Adrenal gland (tissue), 19 donors: ENCODE measurements at places on chromosomes 6 and 20. TPM values are rescaled to one million over a fixed set of nuclear protein-coding genes. Genes with fewer than 3 reads are reported as not detected.
A peak's percentile ranks its signal among the peaks of the same experiment; 100 is the strongest.

- H3K27me3 ChIP-seq = no peaks in the 10 kb centered on the region
- H3K4me3 ChIP-seq = no peak overlapping the region
- no peak for DNase-seq
- H3K36me3 ChIP-seq = no peaks in the 10 kb centered on the region
- H3K27ac ChIP-seq = no peak overlapping the region
These were observed 125.6 kb upstream of the MARCKS start for GRCh38 chr6:113731541-113731940.

DNA sequence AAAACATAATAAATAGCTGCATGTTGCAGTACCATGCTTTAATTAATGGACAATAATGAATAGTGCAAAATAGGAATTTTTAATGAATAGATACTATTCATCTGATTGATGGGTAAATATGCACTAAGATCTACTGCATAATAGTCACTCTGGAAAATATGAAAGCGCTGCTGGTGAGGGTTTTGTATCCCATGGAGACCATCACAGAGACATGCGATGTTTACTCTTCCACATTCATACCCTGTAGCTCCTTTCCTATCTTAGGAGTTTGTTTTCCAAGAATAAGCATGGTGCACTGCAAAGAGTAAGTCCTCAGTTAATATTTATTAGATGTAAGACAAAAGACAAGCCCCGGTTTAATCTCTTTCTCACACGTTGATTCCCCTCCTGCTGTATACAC lies 81.4 kb downstream of the NRSN1 start:
- no peak overlapping the region for H3K4me3 ChIP-seq
- no peaks in the 10 kb centered on the region for H3K36me3 ChIP-seq
- DNase-seq = no peak
- no peak overlapping the region for H3K27ac ChIP-seq

DNA sequence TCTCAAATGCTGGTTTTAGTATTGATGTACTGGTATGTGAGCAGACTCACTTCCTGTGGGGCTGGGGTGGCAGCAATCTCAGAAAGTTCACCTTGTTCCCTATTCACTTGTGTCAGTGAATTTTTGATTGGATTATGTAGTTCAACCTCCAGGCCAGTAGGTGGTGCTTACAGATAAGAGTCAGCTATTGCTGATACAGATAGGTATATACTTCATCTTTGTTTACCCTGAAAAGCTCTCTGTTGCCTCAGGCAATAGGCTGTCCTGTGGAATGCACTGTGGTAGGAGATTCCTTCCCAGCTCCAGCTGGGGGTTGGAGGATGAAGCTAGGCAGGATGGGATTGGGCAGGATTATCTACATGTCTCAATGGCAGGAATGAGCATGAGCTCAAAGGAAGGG lies 851.2 kb upstream of the EYS start:
- H3K27me3 ChIP-seq = no peaks in the 10 kb centered on the region
- H3K4me1 ChIP-seq = no peaks in the 10 kb centered on the region
- H3K36me3 ChIP-seq = no peaks in the 10 kb centered on the region
- H3K27ac ChIP-seq = no peak overlapping the region
- no peak for DNase-seq

GRCh38 chr20:33099843-33100538 lies 20.5 kb downstream of the BPIFB4 start:
- H3K27me3 ChIP-seq = no peaks in the 10 kb centered on the region
- H3K36me3 ChIP-seq = no peaks in the 10 kb centered on the region
- no peaks in the 10 kb centered on the region for H3K4me1 ChIP-seq
- H3K4me3 ChIP-seq = no peak overlapping the region
- H3K27ac ChIP-seq = no peak overlapping the region

DNA sequence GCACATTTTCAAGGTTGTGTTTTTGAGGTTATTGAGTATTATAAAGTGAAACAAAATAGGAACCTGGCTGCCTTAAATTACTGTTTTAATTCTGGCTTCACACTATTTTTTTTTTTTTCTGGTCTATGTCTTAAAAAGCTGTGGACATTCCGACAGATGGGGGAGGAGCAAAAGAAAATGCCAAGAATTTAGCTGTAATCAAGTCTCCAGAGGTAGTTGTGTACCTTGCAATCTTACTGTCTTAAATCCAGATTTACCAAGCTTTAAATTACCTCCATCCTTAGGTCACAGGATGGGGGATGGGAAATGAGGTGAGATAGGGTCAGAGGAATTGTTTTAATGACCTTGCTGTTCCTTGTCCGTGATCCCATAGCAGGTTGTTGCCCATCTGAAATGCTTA lies 182.8 kb downstream of the UTRN start:
- H3K27me3 ChIP-seq = no peaks in the 10 kb centered on the region
- no peak overlapping the region for H3K27ac ChIP-seq
- no peak overlapping the region for H3K4me3 ChIP-seq

DNA sequence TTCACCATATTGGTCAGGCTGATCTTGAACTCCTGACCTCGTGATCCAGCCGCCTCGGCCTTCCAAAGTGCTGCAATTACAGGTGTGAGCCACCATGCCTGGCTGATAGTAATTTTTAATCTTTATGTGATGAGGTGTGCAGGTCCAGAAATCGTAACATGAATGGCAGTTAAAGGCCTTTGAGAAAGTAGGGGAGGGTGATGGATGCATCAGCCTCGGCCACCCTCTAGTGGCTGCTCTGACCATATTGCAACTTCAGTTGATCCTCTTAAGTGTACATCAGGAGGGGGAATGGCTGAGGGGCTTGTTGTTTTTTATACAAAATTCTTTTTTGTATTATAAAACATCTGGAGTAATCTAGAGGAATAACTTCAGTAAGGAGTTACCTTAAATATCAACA lies 193.0 kb downstream of the ZFAND3 start:
- DNase-seq = peak; percentile 15
- no peak overlapping the region for H3K27ac ChIP-seq
- no peak overlapping the region for H3K4me3 ChIP-seq

DNA sequence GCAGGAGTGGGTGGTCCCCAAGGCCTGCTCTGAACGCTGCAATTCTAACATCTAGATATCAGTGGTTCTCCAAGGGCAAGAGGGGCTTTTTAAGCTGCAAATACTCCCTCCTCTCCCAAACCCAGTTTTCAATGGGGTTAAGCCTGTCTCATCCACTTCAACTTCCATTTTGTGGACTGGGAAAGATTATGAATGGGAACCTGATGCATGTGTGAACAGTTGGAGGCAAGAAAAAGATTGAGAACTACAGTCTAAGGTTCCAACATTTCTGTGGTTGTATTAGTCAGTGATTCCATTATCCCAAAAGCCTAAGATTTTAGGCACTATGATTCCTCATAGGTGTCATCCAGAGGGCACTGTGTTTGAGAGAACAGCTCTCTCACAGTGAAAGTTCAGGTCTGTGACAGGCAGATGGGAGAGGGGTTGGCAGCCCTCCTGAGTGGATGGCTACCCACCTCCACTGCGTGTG lies 53.7 kb downstream of the HNF4A start:
- H3K4me1 ChIP-seq = no peaks in the 10 kb centered on the region
- no peak for DNase-seq
- no peaks in the 10 kb centered on the region for H3K36me3 ChIP-seq
- H3K27me3 ChIP-seq = no peaks in the 10 kb centered on the region
- H3K27ac ChIP-seq = no peak overlapping the region

DNA sequence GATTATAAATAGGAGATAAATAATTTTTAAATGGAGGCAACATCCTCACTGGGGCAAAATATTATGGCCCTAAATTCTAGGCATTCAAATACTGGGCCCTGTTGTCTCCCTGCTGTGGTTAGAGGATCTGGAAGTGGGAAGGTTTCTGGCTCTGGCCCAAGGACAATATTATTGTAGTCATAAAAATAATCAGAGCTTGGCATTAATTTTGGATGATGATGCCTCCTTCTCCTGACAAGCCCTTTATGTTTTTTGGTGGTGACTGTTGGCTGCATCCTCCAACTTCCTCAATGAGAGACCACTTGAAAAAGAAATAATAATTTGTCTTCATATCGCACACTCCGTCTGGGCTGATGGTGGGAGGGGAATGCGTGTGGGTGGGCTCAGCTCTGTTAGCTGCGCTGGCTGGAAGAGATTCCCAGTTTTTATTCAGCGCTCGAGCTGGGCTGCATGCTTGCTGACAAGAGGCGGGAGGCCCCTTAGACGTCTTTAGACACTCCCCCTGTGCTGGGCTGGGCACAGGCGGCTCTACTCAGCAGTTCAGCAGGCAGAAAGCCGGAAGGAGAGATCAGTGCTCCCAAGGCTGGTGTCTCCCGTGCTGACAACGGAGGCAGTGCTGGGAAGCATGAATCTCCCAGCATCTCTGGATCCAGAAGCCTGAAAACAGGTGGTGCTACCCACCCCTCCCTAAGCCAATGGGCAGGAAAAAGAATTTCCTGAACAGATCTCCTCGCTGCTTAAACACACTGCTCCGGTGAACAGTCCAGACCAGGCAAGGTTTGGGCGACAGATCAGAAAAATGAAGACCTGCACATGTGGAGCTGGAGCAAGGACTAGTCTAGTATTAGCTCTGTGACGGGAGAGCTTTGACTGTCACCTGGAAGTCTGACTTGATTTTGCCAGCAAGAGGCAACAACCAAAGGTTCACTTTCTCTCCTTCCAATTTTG lies 97.7 kb downstream of the SYCP2 start:
- H3K27me3 ChIP-seq = peaks cover 5% of the 10 kb centered on the region
- peak; percentile 33 for DNase-seq
- no peak overlapping the region for H3K4me3 ChIP-seq
- no peaks in the 10 kb centered on the region for H3K4me1 ChIP-seq
- H3K27ac ChIP-seq = no peak overlapping the region
- no peaks in the 10 kb centered on the region for H3K36me3 ChIP-seq

- H3K27ac ChIP-seq = no peak overlapping the region
- no peaks in the 10 kb centered on the region for H3K36me3 ChIP-seq
- H3K4me1 ChIP-seq = peaks cover 9% of the 10 kb centered on the region
- no peak overlapping the region for H3K4me3 ChIP-seq
- H3K27me3 ChIP-seq = no peaks in the 10 kb centered on the region
These were observed 100.5 kb upstream of the SLC2A12 start for GRCh38 chr6:134152767-134153485.

GRCh38 chr20:8183526-8183925 lies 51.5 kb downstream of the PLCB1 start:
- H3K27ac ChIP-seq = no peak overlapping the region
- no peaks in the 10 kb centered on the region for H3K36me3 ChIP-seq
- DNase-seq = no peak

GRCh38 chr6:35294308-35294945 lies 3.2 kb upstream of the DEF6 start:
- peaks cover 6% of the 10 kb centered on the region for H3K4me1 ChIP-seq
- DNase-seq = peak; percentile 45
- no peaks in the 10 kb centered on the region for H3K27me3 ChIP-seq
- no peak overlapping the region for H3K27ac ChIP-seq
- H3K36me3 ChIP-seq = peaks cover 63% of the 10 kb centered on the region
- H3K4me3 ChIP-seq = no peak overlapping the region

DNA sequence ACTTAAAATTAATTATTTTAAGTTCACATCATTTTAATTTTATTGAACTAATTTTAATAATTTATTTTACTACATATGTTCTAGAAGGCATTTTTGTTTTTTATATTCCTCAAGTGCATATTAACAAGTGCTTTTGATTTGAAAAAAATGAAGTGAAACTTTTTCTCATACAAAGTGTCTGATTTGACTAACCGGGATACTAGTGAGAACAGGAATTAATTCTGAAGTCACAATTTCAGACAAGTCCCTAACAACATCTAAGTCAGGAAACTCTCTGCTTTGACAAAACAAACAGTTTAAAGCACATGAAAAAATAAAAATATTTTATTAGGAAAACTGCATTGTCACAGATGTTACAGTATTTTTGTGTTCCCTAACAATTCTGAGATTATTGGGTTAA lies 1166.3 kb upstream of the CITED2 start:
- DNase-seq = no peak
- H3K4me1 ChIP-seq = no peaks in the 10 kb centered on the region
- H3K27me3 ChIP-seq = no peaks in the 10 kb centered on the region
- H3K27ac ChIP-seq = no peak overlapping the region

Gene ERVFRD-1
- polyA plus RNA-seq = 0.34 TPM

Gene OPN5
- polyA plus RNA-seq = not detected
